ENCODE measurements at places on chromosomes 7 and 10. TPM values are rescaled to one million over a fixed set of nuclear protein-coding genes. Genes with fewer than 3 reads are reported as not detected.

DNA sequence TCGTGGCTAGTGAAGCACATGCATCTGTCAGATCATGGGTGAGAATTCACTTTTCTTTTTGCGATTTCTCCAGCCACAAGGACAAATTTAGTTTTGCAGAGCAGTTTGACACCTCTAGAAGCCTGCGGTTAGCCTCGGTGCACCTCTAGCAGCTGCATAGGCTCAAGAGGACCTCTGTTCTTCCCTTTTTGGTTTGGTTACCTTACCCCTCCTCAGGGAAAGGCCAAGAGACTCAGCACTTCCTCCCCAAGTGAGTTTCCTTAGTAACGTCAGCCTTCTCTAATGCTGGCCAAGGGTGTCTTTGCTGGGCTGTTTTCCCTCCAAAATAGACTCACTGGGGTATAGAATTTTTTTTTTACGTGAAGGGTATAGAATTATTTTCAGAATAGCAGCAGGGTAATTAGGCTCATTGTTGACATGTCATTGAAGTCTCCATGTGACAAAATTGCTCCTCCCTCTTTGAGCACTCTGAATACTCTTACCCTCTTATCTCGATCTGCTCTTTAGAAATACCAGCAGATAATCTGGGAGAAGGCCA is 97.8 kb downstream of the AUTS2 start:
- no peak for DNase-seq

DNA sequence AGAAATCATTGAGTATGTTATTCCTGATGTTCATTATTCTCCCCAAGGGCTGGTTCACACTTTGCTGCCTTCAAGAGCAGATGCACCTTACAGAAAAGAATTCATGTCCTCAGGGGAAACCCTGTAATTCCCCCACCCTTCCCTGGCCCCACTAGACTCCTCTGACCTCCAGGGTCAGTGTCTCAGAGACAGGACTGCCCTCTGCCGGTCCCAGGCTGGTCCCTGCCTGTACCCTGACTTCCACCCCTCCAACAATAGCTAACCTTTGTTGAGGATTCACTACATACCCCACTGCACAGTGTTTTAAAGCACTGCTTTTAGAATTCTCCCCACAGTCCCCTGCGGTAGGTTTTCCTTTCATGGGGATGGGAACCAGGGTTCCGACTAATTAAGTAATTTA is 4.4 kb upstream of the SEPHS1 start:
- no peak for DNase-seq

GRCh38 chr10:132482090-132482800 is 55.3 kb upstream of the INPP5A start:
- no peak for DNase-seq

DNA sequence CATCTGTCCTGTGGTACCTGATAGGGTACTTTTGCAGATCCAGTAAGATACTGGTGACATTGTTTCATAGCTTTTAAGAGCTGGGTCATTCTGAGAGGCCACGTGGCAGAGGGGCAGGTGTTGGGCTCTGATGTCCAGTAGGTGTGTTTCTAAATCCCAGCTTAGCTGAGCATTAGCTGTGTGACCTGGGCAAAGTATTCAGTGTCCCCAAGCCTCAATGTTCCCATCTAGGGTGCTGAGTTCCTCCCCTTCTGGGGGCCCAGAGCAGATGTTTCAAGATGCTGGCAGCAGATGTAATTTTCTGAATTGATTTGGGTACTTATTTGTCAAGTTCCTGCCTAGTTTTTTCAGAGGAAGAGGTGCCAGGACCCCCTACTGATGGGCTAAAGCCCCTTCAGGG is 52.9 kb downstream of the NEURL1 start:
- no peak for DNase-seq

- DNase-seq: no peak
Observed at GRCh38 chr7:45161842-45162241, 4.3 kb downstream of the RAMP3 start.

GRCh38 chr10:5360318-5360915 is 4.3 kb upstream of the UCN3 start:
- no peak for DNase-seq

GRCh38 chr7:73536479-73536878 is 14.4 kb upstream of the BAZ1B start:
- DNase-seq: no peak

- DNase-seq: no peak
Observed at GRCh38 chr10:75530299-75530698, 98.9 kb downstream of the LRMDA start.

GRCh38 chr10:75469006-75469616 is 37.7 kb downstream of the LRMDA start:
- DNase-seq: no peak

DNA sequence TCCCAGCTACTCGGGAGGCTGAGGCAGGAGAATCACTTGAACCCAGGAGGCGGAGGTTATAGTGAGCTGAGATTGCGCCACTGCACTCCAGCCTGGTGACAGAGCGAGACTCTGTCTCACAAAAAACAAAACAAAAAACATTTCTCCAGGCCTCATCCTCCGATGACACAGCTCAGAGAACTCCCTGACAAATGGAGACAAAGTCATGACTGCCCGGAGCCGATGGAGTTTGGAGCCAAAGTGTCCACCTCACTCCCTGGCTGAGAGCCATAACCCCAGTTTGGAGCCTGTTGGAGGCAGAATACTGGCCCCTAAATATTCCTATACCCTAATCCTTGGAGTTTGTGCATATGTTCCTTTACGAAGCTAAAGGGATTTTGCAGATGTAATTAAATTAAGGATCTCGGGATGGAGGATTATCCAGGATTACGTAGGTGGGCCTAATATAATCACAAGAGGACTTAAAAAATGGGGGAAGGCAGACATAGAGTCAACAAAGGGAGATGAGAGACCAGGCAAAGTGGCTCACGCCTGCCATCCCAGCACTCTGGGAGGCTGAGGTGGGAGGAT is 22.7 kb downstream of the SSC4D start:
- DNase-seq: no peak

DNA sequence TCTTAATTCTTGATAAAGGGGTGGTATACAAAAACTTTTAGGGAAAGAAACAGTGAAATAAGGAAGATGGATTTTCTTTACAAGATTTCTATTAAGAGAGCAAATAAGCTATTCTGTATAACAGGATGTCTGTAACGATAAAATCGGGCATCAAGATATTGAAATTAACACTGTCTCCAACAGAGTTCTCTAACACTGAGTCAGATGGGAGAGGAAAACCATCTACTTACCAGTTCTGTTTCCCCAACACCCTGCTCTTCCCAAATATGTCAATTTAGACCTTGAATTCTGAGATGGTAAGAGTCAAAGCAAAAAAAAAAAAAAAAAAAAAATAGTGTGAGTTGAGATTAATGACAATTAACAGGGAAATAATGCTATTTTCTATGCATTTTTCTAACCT is 23.0 kb downstream of the SMURF1 start:
- DNase-seq: no peak

DNA sequence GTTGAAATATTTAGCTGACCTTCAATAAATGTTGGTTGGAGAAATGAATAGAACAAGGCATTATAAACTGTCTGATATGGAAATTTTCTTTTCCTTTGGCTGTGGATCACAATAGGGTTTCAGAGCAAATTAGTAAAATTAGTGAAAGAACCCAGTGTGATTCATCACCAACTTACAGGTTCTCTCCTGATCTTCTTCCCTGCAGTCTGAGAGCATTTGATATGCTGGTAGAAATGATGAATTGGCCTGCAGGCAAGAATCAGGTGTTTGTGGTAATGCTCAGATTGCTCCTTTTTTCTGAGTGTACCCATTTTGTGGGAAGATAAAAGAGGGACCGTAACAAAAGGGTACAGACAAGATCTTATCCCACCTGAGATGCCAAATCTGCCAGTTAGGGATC is 51.9 kb downstream of the BTAF1 start:
- DNase-seq: no peak

GRCh38 chr7:77791336-77791735 is 6.9 kb downstream of the TMEM60 start:
- DNase-seq: no peak

DNA sequence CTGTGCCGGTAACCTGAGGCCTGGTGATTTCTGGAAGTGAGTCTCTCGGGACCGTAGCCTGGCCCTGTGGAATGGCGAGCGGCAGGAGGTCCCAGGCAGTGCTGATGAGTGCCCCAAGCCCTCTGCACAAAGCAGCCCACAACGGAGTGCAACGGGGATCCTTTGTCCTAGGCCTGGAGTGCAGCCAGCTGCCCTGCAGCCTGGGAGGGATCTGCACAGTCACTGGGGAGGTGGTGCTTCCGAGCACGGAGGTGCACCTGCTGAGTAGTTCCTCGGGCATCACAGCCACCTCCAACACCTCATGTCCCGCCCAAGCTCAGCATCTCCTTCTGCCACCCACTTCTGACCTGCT is 162.8 kb upstream of the ZMIZ1 start:
- DNase-seq: peak; percentile 22

DNA sequence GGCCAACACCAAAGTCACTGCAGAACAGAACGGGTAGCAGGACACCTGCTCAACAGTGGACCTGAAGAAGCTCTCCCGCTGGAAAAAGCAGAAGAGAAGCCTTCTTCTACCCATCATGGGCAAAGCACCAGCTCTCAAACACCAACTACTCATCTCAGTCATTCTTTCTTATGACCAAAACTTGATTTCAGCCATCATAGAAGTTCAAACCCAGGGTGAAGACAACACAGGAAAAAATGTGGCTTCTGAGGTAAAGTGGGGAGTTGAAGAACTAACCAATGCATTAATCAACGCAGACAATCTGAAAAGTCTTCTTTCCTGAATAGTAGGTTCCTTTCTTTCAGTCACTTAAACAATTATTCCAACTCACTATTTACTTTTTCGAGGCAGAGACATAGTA is 83.3 kb downstream of the ELMO1 start:
- no peak for DNase-seq

GRCh38 chr10:1227510-1228402 is 171.6 kb downstream of the WDR37 start:
- no peak for DNase-seq

DNA sequence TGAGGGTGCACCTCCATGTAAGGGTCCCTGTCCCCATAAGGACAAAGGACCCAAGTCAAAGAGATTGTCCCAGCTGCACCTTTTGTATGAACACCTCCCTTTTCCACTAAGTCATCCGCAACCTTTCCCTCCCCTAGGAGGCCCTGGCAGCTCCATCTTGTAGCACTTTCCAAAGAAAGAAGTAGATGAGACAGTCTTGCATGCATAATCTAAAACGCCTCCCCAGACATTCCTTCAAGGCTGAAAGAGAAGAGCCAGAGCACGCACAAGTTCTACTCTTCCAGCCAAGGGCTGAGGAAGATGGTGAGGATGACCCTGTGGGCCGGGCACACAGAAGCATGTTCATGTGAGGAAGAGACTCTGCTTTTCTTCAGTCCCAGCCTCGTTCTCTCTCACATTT is 194.4 kb downstream of the TNS3 start:
- no peak for DNase-seq

DNA sequence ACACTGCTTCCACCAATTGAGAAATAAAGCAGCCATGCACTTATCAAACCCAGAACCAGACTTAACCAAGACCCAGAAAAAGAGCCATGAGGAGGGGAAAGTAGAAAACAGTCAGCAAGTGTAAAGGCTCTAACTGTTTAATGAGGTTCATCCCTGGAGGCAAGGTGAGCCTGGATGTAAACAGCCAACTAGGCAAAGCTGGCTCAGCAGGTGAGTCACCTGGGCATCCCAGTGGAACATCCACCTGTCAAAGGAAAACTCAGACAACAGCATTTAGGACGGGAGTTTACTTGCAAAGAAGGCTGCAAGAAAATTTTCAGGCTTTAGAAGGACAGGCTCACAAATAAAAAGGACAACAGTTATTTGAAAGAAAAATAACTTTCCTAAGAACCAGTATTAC is 153.0 kb downstream of the SNX13 start:
- no peak for DNase-seq

- DNase-seq: no peak
Observed at GRCh38 chr10:14173391-14173705, 157.4 kb downstream of the FRMD4A start.

DNA sequence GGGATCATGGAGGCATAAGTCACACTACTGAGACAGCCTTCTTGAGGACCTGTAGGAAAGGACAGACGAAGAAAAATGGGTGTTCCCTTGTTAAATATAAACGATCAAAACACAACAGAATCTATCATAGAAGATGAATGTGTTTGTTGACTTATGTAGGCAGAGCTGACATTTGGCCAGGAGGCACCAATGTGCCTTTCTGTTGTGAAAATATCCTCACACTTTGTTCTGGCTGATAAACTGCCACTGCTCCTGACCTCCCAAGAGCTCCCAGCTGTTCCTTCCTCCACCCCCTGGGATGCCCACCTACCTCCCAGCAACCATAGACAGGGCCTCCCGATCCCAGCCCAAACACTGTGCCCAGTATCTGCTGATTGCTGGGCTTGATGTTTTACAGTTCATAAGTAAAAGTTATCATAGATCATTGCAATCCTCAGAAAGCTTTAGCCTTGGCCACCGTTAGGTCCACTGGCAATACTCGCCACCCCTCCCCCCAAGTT is 116.6 kb downstream of the CTTNBP2 start:
- no peak for DNase-seq

GRCh38 chr10:25388862-25389206 is 214.0 kb downstream of the GPR158 start:
- DNase-seq: no peak

DNA sequence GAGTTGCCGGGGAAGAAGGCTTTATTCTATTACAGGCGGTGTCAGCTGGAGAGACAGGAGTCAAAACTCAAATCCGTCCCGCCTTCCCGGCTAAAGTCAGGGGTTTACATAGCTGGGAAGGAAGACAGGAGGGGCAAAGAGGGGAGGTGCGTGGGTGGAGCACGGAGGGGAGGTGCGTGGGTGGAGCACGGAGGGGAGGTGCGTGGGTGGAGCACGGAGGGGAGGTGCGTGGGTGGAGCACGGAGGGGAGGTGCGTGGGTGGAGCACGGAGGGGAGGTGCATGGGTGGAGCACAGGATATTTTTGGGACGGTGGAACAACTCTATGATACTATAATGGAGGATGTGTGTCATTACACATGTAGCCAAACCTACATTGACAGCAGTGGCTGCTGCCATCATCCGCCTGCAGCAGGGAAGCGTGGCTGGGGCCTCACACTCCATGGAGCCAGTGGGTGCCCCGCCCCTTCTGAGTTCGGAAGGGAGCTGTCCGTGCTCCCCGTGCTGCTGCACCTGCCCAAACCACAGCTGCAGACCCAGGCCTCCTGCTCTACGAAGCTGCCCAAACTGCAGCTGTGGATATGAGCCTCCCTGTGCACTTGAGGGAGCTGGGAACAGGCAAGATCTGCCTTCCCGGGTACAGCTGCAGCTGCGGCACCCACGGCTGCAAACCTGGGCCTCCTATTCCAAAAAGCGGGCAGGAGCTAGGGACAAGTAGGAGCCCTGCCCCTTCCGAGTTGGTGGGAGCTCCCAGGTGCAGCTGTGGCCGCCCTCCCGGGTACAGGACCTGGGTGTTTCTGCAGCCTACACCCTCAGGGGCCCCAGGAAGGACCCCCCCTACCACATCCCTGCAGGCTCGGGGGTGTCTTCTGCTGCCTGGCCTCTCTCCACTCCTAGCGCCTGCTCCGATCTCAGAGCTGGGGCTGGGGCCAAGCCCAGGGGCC is 119.4 kb downstream of the DYNC2I1 start:
- DNase-seq: no peak

- DNase-seq: no peak
Observed at GRCh38 chr7:139361523-139361922, 1.8 kb downstream of the LUC7L2 start.

EBF3 gene
- total RNA-seq: 1.2 TPM

ZNF503 gene
- total RNA-seq: 58.3 TPM

CPA2 gene
- total RNA-seq: 0.73 TPM

DHX32 gene
- total RNA-seq: 30.0 TPM

MYOF gene
- 56.0 TPM for total RNA-seq

LIPF gene
- total RNA-seq: not detected

TMEM236 gene
- 0.04 TPM for total RNA-seq

MBL2 gene
- total RNA-seq: not detected

TMEM184A gene
- 5.0 TPM for total RNA-seq

GNGT1 gene
- total RNA-seq: not detected

NRG3 gene
- 0.57 TPM for total RNA-seq

LRRD1 gene
- total RNA-seq: 0.50 TPM

All from mesothelial cell of epicardium (in vitro differentiated cells).